Jurkat, Clone E6-1 (cell line): ENCODE measurements at places on chromosomes 6 and 20.

DNA sequence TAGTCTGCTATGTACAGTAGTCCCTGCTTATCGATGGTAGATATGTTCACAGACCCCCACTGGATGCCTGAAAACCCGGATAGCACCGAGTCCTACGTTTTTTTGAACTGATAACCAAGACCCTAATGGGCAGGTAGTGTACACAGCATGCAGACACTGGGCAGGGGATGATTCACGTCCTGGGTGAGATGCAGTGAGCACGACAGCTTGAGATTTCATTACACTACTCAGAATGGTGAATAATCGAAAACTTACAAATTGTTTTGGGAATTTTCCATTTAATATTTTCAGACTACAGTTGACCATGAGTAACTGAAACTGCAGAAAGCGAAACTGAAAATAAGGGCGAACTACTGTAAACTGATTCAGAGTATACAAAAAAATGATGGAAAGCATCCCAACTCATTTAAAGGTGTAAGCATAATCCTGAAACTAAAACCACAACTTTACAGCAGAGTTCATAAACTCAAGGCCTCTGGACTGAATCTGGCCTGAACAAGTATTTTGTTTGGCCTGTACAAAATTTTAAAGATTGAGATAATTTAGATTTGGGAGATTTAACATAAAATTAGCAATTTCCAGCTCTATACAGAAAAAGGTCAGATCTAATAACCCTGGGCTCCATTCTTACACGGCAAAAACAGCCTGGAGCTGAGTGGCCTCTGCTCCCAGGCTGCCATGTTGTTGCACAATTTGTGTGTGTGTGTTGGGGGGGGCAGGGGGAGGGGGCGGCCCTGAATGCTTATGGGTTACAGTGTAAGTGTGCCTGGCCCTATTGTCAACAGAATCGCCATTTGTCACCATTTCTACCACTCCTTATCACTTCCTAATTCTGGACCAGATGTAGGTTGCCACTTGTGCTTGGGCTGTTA, 34.9 kb downstream of the RNF24 start:
- no peak for DNase-seq

DNA sequence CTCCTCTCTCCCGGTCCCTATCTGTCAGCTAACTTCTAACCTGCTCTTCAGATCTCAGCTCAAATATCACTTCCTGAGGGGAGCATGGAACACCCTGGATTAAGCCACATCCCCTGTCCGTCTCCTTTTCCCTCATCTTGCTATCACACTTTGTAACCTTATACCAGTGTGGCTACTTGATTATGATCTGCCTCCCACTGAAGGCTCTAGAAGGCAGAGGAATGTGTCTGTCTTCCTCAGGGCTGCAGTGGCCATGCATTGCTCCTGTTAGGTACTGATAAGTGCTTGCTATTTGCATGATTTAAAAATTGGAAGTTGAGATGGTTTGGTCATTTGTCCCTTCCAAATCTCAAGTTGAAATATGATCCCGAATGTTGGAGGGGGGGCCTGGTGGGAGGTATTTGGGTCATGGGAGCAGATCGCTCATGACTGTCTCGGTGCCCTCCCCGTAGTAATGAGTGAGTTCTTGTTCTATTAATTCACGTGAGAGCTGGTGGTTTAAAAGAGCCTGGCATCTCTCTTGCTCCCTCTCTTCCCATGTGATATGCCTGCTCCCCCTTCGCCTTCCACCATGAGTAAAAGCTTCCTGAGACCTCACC, 71.4 kb downstream of the PLCB4 start:
- no peak for DNase-seq

DNA sequence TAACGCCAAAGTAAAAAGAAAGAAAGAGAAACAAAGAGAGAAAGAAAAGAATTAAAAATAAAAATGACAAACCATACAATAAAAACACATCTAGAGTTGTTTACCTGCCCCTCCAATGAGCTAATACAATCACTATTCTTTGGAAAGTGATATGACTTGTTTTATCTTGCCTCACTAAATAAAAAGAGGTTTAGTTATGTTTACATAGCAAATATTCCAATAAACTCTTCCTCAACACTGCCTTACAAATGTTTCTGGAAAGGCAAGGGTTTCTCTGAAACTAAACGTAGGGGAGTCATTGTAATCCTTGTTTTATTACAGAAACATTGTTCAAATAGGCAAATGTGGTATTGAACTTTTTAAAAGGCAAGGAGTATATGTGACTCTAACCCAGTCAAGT, 396.2 kb downstream of the EPM2A start:
- no peak for DNase-seq

DNA sequence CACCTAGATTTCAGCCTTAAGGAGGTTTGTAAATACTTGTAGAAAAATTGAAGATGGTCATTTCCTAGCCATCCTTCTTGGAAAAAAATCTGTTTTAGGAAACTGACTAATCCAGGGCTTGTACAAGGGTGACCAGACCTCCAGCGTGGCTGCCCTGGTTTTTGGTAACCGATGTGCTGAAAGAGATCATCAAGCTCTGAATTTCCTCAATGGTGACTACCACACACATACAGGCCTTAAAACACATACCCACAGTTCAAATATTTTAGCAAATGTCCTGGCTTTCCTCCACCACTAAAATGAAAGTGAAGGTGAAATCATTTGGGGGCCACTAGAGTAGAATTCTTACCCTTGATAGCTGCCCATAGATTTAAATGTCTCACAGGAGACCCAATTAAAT, 215.3 kb upstream of the SUPT3H start:
- DNase-seq = no peak

- DNase-seq = no peak
These were observed 31.3 kb downstream of the TRMT6 start for GRCh38 chr20:5918856-5919625.

- peak; percentile 17 for DNase-seq
These were observed 24.4 kb downstream of the ARG1 start for GRCh38 chr6:131597446-131597845.

GRCh38 chr6:117505311-117505710, 22.8 kb downstream of the DCBLD1 start:
- no peak for DNase-seq
